ENCODE measurements at places on chromosomes 6 and 20.

DNA sequence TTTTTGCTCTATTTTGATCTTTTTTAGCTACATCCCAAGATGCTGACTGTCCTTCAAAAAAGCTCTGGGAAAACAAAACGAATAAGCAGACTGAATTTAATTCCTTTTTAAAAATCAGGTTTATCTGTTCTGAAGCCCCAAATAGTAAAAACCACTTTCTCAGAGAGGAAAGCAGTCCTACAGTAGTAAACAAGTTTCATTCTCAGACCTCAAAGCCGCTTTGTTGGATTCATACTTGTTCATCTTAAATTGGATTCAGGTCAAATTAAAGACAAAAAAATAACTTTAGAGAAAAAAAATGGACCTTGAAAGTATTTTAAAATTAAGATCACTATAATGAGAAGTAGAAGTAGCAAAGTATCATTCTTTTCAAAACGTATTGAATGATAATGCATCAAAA, 96.1 kb upstream of the THEMIS start:
- no peak for DNase-seq

- DNase-seq = no peak
Observed at GRCh38 chr6:30129265-30130178, 6.4 kb upstream of the TRIM40 start.

- no peak for DNase-seq
Observed at GRCh38 chr6:132952986-132953385, 138.6 kb downstream of the RPS12 start.

DNA sequence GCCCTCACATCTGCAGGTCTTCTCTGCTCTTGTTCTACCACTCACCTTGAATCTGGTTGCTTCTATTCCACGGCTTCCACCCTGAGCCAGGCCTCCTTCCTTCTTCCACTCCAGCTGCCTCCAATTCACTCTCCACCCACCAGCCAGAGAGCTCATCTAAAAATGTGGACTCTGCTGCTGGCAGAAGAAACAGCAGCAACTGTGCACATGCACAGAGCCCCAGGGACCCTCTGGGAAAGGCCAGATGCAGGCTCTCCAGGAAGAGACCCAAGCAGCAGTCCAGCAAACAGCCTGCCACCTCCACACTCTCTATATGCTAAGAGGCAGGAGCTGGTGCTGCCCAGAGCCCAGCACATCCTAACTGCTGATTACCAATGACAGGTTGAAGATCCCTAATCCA, 162.6 kb upstream of the TOP1 start:
- DNase-seq = no peak

DNA sequence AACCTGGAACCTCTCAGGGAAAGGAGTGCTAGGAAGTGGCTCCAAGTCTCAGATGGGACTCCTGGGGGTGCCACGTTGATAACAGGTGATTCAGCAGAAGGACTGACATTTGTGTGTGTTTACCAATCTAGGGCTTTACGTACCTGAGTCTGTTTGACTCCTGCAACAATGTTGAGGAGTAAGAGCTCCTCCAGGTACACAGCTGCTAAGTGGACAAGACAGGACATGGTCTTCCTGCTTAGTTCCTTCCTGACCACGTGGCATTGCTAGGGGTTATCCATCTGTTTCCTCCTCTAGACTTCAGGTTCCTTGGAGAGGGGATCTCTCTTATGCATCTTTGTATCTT, 164.5 kb upstream of the SLC24A3 start:
- no peak for DNase-seq

GRCh38 chr6:81589465-81590313, 162.8 kb downstream of the TENT5A start:
- no peak for DNase-seq

DNA sequence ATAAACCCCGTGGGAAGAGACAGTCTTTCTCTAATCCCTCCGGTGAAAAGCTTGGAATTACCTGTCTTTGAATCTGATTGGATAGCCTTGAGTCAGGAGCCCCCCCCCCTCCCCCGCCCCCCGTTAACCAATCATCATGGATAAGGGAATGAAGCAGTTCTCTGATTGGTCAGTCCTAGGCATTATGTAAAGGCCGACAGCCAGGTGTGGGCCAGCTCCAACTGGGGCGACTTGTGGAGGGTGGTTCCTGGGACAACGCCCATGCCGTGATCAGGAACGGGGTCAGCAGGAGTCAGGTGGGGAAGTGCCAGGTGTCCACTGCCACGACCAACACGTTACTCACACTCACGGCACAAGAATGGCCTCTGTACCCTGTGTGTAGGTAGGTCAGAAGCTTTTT, 406.8 kb upstream of the SULF2 start:
- DNase-seq = no peak

GRCh38 chr6:16670617-16671051, 90.6 kb downstream of the ATXN1 start:
- DNase-seq = no peak

DNA sequence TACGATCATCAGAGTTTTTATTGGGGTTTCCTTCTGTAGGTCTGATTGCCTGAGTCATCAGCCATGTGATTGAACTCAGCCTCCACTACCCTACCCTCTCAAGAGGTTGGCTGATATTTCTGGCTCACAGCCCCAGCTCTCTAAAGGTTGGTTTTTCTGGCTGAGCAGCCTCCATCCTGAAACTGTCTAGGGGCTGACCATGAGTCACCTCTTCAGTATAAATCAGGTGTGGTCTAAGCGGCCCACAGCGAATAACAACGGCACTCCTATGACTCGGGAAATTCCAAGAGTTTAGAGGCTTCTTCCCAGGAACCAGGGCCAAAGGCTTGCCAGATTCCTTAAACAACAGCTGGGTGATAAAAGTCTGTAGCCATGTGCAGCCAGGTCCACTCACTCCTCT, 115.5 kb downstream of the SOD2 start:
- DNase-seq = no peak

- DNase-seq = no peak
Observed at GRCh38 chr6:129211626-129212025, 328.7 kb downstream of the LAMA2 start.

GRCh38 chr6:109456111-109456583, 575 bp upstream of the MICAL1 start:
- peak; percentile 58 for DNase-seq
